ENCODE measurements at places on chromosomes 5 and 9.

- no peak for DNase-seq
Measured at GRCh38 chr9:88691091-88691490, 156.1 kb downstream of the NXNL2 start.

DNA sequence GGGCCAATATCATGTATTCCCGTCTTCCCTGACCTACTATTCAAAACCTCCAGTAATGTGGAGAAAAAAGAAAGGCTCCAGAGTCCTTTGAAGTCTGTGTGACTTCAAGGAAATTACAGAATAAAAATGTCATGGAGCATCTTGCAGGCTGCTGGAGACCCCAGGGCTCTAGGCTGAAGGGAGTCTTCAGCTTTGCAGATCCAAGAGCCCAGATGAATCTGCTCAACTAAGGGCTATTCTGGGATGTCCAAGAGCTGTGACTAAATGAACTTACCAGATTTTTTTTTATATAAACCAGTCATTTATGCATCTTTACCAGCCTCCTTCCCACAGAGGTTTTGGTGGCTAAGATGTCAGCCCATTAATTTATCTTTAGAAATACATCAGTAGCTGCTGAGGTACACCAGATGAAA is 167.3 kb downstream of the MUSK start:
- DNase-seq, result no peak

DNA sequence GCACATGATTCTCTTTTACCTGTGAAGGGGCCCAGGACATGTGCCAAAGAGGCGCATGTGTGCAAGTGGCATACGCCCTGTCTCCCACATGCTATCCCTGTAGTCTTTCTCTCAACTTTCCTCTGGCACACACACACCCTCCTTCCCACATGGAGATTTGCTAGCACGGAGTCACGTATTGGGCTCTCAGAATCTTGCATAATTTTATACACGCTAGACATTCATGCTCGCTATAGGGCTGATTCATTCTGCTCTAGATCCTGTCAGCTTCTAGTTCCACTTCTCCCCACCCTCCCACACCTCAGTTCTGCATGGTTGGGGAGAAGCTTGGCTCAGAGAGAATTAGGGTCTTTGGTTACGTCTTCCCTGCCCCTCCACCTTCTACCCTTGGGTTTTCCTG is 72.8 kb downstream of the CD180 start:
- DNase-seq, result no peak

DNA sequence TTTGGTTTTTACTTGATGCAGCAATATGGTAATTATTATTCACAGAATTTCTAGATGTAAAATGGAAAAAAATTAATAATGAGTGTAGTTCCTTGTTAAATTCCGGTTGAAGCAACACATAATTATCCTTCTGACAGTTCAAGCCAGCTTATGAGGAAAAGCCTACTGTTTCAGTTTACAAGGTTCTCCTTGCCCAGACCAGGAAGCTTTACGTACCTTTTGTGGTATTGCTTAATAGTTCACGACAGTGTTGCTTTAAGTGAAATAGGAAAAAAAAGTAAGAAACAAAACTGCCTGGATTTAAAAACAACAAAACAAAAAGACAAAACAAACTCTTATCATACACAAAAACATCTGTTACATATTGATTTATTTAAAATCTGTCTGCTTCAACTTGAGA is 547.3 kb upstream of the C9orf72 start:
- no peak for DNase-seq

DNA sequence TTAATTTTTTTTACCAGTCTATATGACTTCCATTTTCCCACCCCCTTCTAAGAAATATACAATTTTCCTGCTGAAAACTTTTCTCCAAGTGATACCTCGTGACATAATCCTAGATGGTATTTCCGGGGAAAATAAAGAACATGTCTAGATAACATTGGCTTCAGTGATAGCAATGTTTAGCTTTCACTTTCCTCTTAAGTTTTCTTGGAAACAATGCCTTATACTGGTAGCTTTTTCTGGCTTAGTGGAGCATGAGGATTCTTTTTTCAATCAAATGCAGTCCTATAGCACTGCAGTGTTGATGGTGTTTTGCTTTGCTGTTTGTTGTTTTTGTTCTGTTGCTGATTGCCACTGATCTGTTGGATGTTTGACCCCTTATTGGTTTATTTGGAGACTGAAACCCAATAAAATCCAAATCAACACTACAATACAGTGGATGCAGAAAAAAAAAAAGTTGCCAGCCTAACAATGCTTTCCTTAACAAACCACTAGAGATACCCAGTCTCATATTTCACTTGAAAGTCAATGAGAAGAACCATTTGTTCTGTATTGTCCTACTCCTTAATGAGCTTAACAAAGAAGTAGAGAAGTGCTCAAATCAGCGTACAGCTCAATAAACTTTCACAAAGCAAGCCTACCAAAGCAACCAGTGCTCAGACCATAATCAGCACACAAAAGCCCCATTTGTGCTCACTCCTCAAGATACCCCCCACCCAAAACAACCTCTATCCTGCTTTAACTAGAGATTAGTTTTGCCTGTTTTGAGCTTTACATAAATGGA is 74.2 kb upstream of the GRAMD2B start:
- no peak for DNase-seq

Measured in DMS79 treated with DMSO at 0.1 percent for 48 hours (cell line).